Right atrium auricular region (tissue), 2 donors: ENCODE measurements at places on chromosomes 11 and 22. TPM values are rescaled to one million over a fixed set of nuclear protein-coding genes. Genes with fewer than 3 reads are reported as not detected.

DNA sequence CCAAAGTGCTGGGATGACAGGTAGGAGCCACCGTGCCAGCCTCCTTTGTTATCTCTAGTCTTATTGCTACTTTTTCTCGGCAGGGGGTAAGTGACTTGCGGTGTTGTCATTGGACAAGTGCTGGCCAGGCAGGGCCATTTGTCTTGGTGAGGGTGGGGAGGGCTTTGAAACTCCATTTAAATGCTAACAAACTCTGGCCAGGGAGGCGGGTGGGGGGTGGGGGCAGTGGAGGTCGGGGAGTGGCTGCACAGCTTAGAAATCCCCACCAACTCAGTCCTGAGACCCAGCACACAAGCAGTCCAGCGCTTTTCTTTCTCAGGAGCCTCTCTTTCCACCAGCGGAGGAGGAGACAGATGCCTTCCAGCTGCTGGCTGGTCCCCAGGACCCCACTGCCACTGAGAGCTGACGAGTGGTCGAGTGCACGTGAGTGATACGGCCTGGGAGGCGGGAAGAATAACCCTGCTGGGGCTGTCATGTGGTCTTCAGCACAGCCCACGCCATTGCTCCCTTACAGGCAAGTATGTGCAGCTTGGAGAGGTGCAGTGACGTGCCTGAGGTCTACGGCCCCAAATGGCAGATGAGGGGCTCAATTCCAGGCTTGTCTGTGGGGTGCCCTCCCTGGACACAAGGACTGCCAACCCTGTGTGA, 24.2 kb upstream of the OSBPL5 start:
- DNase-seq: no peak

DNA sequence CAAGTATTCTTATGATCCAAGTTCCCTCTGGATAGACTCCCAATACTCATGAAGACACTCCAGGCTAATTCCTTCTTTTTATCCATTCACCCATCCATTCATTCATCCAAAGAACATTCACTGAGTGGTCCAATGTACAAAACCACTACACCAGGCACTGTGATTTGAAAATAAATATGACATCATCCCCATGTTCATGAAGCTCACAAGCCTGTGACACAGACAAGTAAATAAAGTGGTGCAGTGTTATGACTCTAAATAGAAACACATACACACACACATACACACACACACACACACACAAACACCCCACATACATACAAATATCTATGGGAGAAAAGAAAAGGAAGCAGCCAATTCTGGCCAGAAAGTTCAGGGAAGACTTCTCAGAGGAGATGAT, 35.5 kb downstream of the MTMR2 start:
- DNase-seq: no peak

DNA sequence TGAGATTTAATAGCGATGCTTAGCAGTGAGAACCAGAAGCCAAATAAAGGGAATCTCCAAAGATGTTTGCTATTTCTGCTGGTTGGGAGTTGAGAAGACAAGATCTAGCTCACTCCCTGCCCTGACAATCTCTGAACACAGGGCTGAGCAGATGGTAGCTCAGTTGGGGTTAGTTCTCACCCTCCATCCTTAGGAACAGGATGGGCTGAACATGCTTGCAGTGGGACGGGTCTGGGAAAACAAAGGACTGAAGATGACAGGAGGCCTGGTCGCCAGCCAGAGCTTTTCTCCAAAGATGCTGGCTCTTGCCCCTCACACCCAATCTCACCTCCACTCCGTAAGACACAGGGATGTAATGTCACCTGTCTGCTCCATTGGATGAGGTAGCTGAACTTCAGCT, 72.7 kb downstream of the SC5D start:
- DNase-seq: no peak

GRCh38 chr11:125124618-125124992, 13.2 kb upstream of the TMEM218 start:
- no peak for DNase-seq

DNA sequence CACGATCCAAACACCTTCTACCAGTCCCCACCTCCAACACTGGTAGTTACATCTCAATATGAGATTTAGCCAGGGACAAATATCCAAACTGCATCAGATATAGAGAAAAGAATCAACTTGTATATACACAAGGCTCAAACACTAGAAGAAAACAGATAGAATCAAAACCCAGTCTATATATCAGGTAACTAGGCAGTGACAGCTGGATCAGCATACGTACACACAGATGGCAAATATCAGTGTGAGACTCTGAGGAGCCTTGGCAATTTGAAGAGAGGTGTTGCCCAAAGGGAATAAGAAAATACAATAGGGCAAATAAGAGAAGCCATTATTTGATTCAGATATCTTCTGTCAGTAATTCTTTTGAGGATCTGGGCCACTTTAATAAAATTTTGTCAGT, 951.3 kb upstream of the CHORDC1 start:
- DNase-seq: no peak

DNA sequence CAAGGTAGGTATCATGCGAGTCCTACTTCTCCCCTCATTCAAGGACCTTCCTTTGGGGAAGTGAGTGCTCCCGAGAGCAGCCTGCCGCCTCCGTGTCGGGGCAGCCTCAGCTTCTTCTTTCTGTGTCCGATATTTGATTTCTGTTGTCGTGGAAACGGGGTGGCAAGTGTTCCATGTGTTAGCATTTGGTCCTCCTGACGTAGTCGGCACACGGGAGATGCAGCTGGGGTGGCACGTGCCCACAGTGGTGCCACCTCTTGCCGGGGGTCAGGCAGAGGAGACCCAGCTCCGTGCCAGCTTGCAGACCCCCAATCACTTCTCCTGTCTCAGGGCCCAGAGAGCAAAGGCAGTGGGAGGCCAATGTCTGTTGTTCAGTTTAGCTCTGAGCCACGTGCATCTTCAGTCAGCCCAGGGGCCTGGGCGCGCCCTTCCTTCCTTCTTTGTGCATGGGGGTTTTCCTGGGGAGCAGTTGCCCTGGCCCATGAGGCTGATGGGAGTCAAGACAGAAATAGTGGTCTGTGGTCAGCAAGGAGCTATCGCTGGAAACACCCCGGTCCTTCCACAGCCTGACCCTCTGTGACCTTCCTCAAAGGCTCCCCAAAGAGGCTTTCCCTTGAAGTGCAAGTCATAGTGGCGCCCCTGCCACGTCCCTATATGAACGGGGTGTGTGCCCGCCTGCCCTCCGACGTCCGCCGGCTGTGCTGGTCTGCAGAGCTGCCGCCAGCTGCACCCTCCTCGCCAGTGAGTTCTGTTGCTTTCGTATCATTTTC, 44.5 kb downstream of the PARVB start:
- peak; percentile 62 for DNase-seq

DNA sequence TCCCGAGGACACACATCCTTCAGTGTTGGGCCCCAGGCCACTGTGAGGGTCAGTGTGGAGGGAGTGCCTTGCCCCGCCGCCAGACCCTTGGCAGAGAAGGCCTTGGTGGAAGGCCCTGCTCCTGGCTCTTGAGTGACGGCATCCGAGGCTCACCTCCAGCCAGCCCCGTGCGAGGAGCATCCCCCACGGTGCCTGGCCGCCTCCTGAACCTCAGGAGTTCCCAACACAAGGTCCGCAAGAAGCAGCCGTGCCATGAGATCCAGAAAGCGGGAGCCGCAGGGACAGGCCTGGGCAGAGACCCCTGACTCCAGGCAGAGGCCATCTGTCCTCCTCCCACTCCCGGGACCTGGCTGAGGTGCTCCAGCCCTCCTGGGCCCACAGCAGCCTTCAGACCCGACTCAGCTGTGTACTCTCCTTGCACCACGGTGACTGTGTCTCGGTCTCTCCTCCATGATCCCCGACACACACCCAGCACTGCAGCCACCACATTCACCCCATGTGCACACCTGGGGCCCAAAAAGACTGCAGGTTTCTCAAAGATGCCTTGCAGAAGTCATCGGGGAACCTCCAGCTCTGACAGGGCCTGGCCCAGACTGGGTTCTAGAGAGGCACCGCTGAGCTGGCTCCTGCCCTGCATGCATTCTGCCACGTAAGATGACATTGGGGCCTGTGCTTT, 870.2 kb downstream of the BRD1 start:
- peak; percentile 47 for DNase-seq

DNA sequence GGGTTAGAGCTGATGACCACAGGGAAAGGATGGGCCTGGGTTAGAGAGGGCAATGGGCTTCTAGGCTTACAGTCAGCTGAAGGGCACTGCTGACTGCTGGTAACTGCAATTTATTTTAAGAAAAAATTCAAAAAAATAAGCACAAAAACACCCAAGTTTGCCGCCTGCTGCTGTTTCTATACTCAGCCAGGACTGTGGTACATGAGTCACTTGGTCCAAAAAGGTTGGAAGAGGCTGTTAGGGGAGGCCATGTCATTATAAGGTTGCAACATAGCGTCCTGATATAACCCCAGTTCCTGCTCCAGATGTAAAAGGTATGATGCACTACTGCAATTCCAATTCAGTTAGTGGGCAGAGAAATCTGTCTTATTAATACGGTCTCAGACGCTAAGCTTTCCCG, 98.9 kb downstream of the ETS1 start:
- no peak for DNase-seq

DNA sequence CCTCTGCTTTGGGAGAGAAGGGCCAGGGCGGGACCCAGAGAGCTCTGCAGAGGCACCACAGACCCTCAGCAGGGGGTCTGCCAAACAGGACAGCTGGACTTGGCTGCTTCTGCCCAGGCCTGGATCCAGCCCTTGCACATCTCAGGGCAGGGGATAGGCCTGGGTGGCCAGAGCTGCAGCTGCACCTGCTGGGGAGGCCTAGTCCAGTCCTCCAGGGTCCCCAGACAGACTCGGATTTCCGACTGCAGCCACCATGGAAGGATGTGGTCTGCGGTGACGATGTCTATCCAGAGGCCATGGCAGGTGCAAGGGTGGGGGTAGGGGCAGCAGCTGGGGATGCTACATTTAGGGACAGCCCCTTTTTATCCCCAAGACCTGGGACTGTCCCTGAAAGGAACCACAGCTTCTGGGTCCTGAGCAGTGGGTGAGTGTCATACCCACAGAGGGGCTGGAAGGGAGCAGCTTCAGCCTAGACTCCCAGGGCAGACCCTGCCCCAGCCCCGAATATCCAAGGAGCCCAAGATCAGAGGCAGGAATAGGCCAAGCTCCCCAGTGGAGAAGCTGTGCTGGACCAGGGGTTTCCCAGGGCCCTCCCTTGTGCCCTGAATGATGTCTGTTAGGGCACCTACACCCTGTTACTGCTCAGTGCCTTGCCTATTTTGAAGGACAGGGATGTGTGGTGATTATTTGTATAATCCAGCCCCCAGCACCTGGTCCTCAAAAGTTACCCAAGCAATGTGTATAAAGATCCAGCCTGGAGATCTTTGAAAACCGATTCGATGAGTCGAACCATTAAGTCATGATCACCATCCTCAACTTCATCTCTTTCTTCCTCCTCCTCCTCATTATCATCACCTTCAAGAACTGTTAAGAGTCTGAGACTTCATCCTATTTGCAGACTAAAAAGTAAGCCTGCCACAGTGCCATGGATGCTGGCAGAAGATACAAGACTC, 2.5 kb upstream of the IGLL5 start:
- DNase-seq: peak; percentile 50

DNA sequence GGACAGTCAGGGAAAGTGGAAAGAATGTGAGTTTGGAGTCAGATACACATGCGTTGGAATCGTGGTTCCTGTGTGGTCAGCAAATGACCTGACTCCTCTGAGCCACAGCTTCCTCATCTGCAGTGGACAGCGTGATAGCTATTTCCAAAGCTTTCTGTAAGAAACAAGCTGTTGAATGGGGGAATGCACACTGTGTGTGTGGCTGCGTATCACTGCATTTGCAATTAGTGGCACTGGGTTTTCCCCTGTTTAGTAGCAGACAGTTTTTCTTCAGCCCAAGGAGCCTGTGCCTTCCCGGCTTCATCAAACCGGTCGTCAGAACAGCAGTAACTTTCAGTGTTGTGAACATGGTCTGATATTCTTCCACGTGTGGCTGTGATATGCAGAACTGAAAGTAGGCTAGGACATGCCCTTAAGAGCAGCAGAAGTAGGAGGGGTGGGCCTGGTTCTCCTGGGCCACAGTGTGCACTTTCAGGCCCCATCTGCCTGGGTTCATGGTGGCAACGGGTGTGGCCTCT, 121.5 kb downstream of the RRAS2 start:
- DNase-seq: no peak

Gene GAS2L1
- 28.0 TPM for total RNA-seq

Gene NCF4
- 3.9 TPM for total RNA-seq

Gene TMEM41B
- 20.4 TPM for total RNA-seq

Gene PRODH
- 1.7 TPM for total RNA-seq

Gene MYO7A
- 5.0 TPM for total RNA-seq
